ENCODE measurements at places on chromosomes 2 and 18.
A peak's percentile ranks its signal among the peaks of the same experiment; 100 is the strongest.

DNA sequence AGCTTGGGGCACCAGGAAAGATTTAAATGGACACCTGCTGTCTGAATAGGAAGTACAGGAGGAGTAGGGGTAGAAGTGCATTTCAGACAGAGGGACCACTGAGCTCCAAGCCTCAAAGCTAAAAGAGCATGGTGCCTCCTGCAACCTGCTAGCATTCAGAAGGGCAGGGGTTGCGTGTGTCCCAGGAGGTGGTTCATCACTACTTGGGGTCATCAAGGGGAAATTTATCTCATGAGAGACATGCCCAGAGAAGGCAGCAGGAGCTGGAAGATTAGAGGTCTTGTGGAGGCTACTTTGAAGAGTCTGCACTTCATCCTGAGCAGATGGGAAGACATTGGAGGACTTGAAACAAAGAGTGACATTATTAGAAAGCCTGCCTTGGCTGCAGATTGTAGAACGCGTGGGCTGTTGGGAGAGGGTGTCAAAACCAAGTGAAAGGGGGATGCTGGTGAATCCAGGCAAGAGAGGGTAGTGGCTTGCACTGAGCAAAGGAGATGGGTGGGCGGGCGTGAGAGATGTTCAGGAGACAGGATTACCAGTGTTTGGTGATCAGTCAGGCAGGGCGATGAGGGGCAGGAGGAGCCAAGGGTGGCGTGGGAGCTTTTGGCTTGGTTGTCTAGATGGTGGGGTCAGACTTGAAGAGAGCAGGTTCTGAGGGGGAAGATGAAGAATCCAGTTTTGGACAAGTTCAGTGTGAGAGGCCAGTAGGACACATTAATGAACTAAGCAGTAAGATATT, 154.0 kb downstream of the DYSF start:
- peak; percentile 51 for DNase-seq

DNA sequence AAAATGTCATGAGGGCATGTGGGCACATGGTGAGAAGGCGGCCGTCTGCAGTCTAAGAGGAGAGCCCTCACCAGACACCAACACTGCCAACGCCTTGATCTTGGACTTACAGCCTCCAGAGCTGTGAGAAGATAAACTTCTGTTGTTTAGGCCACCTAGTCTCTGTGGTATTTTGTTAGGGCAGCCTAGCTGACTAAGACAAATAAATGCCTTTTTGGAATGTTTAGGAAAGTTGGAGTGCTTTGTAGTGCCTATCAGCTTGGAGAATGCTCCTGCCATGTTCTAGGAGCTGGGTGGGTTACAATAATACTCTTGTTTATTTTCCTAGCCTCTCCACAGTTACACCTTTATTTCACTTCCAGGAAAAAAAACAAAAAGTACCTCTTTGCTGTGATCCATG, 92.0 kb downstream of the SPP2 start:
- DNase-seq = no peak

GRCh38 chr2:217789003-217789735, 213.6 kb downstream of the TNS1 start:
- peak; percentile 95 for DNase-seq

GRCh38 chr2:240512666-240513535, 44.9 kb downstream of the ANKMY1 start:
- DNase-seq = peak; percentile 37

DNA sequence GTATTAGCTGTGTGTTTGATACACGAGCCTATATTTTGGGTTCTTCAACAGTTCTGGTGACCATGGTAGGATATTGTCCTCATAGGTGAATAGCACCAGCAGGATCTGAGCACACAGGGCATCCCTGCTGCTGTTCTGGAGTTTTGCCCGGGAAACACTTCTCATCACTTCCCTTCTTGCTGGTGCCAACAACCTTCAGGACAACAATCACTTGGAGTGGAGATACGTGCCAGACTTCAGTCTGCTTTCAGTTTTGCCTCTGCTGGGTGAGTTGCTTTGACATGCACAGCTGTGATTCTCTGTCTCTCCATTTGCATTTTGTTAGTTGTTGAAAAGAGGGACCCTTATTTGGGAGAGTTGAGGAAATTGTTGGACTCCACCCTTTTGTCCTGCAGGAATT, 1347.2 kb upstream of the DDX18 start:
- no peak for DNase-seq

GRCh38 chr2:207403141-207403540, 126.6 kb upstream of the CREB1 start:
- DNase-seq = no peak

GRCh38 chr2:20551260-20551944, 99.5 kb downstream of the HS1BP3 start:
- DNase-seq = peak; percentile 67

DNA sequence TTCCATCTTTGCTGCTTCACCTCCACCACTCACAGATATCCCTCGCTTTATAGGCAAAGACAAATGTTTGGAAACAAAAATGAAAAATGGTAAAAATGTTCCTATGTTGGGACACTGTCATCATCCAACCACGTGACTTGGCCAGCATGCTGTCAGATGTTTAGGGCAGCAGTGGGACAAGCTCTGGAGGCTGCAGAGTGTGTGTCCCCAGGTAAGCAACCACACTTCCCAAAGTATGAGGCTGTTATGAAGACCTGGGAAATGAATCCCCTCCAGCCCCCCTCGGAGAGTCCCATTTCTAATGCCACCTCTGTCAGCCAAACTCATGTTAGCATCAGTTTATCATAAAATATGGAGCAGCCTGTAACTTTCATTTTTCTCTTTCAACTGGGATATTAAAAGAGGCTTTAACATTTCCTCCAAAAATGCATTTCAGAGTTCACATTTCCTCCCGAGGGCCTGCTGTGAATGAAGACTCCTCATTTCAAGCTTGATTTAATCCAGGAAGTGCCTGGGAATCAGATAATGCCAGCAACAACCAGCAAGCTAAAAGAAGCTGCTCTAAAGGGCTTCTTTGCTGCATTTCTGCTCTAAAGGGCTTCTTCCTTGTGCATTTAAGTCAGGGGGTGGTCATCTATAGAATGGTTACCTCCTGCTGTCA, 66.2 kb downstream of the APOB start:
- DNase-seq = no peak

All from osteoblast (primary cell).